Hindlimb muscle (tissue), 1 donor: ENCODE measurements at places on chromosomes 1 and 21. TPM values are rescaled to one million over a fixed set of nuclear protein-coding genes. Genes with fewer than 3 reads are reported as not detected.

Gene FLG2
- polyA plus RNA-seq, result 0.12 TPM

Gene SIKE1
- polyA plus RNA-seq, result 25.3 TPM

Gene PLA2G2C
- polyA plus RNA-seq, result not detected

Gene HFM1
- 1.8 TPM for polyA plus RNA-seq

Gene NBPF8
- polyA plus RNA-seq, result 9.5 TPM

- no peak for DNase-seq
These were observed 605.3 kb upstream of the USP24 start for GRCh38 chr1:55820501-55820900.

GRCh38 chr1:153428073-153428638, 11.8 kb downstream of the S100A7A start:
- no peak for DNase-seq
